ENCODE measurements at places on chromosomes 11 and 22.
A peak's percentile ranks its signal among the peaks of the same experiment; 100 is the strongest.

- no peak for DNase-seq
These were observed 35.4 kb upstream of the ANO5 start for GRCh38 chr11:22157531-22157930.

DNA sequence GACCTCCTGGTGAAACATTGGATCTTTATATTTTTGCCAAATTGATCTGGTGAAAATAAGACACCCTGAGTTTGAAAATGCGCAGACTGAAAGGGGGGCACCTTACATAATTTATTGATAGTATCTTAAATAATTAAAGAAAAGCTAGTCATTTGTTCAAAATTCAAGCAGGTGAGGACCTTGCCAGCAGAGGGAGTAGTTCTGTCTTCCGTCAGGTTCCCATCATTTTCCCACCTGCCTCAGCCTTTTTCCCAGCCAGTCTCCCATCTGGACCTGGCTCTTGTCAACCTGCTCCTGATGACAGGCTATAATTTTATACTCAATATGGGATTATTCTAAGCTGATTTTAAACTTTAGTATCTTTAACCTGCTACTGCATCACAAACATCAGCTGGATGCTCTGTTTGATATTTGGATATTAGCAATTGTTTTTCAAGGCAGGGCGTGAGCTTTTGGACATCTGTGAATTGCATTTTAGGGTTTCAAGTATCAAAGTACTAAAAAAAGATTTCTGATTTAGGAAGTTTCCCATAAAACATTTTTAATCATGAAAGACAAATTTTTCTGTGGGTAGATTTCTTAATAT is 132.0 kb downstream of the ELP4 start:
- DNase-seq: peak; percentile 8

GRCh38 chr11:94241896-94242295 is 62.5 kb upstream of the IZUMO1R start:
- DNase-seq: no peak

GRCh38 chr22:40410731-40411505 is 40.5 kb downstream of the SGSM3 start:
- no peak for DNase-seq

GRCh38 chr11:72643547-72643946 is 30.7 kb downstream of the PDE2A start:
- no peak for DNase-seq

GRCh38 chr11:26992031-26992541 is 1.8 kb upstream of the FIBIN start:
- peak; percentile 87 for DNase-seq

DNA sequence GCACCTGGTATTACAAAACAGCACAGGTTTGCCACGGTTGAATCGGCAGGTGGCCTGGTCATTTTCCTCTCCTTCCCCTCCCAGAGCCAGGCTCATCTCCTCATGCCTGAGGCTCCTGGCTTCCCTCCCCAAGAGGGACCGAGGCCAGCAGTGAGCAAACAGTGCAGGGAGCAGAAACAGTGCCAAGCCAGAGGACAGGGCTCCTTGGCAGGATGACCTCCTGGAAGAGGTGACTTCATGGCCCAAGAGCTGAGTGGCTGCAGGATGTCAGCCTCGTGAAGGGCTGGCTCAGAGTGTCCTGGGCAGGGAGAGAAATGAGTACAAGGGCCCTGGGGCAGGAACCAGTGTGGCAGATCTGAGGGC is 22.8 kb upstream of the PPFIA1 start:
- DNase-seq: no peak

DNA sequence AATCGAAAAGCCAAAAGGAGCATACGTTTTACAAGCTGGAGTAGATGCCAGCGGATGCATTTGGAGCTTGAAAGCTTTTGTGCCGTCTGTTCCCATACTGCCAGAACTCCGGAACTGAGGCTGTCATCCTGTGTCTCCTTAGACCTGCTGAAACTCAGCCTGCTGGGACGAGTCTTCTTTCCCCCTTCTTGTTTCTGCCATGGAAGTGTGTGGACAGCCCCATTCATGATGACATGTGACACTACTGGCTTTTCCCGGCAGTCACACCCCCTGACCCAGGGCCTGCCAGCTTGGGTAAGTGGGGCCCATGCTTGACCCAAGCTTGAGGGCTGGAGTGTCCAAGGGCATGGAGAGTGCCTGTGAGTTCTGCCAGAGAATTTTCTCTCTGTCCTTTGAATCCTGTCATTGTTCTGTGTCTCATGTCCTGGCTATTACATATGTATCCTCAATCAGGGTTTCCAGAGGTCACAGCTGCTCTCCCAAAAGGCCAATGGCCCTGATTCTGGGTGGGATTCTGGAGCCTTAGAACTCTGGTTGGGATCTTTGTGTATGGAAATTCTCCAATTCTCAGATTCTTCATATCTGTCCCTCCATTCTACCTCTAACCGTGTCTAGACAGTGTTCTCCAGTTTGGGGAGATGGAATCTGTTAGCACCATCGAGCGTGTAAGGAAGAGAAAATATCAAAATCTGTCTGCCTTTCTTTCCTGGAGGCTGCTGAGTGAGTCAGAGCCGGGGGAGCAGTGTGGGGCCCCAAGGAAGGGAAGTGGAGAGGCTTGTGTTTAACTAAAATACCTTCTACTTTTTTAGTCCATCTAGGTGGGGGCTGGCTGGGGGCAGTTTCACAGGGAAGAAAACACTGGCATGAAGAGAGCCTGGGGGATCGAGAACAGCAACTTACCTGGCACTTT is 73.2 kb downstream of the KIAA1671 start:
- DNase-seq: peak; percentile 62

DNA sequence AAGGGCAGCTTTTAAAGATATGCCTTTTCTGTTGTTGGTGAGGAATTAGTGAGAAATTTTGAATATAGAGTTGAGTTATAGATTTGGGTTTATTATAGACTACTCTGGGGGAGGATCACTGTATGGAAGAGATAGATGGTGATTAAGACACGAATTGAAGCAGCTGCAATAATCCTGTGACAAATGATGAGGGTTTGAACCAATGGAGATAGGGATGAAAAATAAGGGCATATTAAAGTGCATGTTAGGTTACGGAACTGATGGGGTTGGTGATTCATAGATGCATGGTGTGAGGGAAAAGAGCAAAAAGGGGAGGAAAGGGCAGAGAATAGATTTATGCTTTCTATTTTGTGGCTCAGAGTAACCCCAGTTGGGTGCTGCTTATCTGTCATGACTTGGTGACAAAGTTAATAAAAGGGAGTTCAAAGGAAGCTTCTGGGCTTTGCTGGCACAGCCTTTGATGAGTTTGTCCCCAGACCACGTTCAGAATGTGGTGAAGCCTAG is 11.8 kb downstream of the C11orf87 start:
- no peak for DNase-seq
